Lung microvascular endothelial cell (primary cell): ENCODE measurements at places on chromosomes 6 and 20. TPM values are rescaled to one million over a fixed set of nuclear protein-coding genes. Genes with fewer than 3 reads are reported as not detected.

TMEM217 gene
- total RNA-seq: 7.4 and 8.5 TPM in 2 replicates

DNA sequence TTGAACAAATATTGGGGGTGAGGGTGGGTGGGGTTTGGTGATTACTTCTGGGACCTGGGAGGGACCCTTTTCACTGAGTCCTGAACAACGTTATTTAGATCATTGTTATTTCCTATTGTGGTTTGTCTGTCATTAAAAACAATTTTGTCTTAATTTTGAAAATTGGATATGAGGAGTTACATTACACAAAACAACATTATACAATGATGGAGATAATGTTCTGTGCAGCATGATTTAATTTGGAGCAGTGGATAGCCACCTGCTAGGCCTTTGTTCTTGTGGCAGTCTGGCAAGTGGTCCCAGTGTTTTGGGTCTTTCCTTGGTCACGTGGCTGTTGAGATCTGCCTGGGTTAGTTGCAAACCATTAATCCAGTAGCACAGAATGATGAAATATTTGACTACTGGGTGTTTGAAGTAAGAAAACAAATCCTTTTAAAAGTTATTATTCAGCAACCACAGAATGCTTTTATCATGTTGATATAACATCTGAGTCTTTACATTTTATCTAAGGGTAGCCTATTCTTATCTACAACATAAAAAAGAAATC is 172.8 kb downstream of the CDKAL1 start:
- DNase-seq: no peak

SLC22A7 gene
- total RNA-seq: not detected in 2 replicates

MEP1A gene
- total RNA-seq: not detected in 2 replicates

DNA sequence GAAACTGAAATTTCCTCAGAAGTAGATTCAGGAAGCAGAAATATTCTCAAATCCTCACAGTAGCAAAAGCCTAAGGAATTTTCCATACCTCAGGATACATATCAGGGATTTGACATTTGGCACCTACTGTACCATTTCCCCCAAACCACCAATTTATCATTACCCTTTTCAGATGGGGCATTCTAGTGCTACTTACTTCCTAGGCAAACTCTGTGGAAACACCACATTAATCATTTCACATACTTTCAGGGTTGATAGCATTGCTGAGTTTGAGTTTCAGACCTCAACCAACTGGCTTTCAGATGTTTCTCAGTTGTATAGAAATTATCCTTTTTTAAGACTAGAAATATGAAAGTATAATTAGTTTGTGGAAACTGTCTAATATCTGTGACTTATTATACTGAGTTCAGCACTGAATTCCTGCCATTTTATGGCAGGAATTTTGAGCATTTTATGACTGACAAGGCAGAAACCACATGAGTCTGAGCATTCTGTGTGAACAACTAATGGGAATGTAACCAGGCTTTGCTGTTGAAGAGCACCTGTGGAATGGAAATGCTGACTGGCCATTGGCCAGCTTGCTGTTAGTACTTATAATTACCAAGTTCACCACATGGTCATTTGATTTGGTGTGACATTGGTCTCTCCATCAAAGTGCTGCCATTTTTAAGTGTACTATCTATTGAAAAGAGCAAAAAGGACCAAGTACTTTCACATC is 35.1 kb upstream of the IRAK1BP1 start:
- no peak for DNase-seq

GRCh38 chr20:23583526-23583925 is 15.2 kb upstream of the CST9L start:
- peak; percentile 9 for DNase-seq

TOX2 gene
- 0.60 and 1.7 TPM in 2 replicates for total RNA-seq

- no peak for DNase-seq
Measured at GRCh38 chr20:10949930-10950783, 276.4 kb upstream of the JAG1 start.

RFX6 gene
- not detected in 2 replicates for total RNA-seq
